ENCODE measurements at places on chromosomes 7 and 10. TPM values are rescaled to one million over a fixed set of nuclear protein-coding genes. Genes with fewer than 3 reads are reported as not detected.

The C7orf25 gene
- 4.4 TPM for total RNA-seq

The ASB10 gene
- not detected for total RNA-seq

The SYT15 gene
- total RNA-seq, result 0.79 TPM

The STEAP2 gene
- total RNA-seq, result 1.3 TPM

The SPDYE9 gene
- not detected for total RNA-seq

The DNAJC12 gene
- total RNA-seq, result 9.5 TPM

- no peak for DNase-seq
Measured at GRCh38 chr10:117130346-117130745, 7.7 kb downstream of the VAX1 start.

DNA sequence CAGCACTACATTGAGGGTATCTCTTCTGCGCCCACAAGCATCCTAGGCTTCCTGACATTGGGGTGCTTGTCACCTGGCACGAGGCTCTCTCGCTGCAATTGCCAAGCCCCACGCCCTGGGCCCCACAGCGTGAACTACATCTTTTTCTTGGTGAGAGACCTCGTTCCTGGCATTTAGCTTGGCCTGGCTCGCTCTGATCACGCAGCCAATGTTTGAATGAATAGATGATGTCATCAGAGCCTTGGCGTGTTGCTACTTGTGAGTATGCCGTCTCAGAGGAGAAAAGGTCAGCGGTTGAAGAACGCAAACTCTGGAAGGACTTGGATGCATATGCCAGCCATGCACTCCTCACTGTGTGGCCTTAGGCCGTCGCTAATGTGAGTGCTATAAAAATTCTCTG is 150.2 kb upstream of the AUTS2 start:
- DNase-seq, result no peak

DNA sequence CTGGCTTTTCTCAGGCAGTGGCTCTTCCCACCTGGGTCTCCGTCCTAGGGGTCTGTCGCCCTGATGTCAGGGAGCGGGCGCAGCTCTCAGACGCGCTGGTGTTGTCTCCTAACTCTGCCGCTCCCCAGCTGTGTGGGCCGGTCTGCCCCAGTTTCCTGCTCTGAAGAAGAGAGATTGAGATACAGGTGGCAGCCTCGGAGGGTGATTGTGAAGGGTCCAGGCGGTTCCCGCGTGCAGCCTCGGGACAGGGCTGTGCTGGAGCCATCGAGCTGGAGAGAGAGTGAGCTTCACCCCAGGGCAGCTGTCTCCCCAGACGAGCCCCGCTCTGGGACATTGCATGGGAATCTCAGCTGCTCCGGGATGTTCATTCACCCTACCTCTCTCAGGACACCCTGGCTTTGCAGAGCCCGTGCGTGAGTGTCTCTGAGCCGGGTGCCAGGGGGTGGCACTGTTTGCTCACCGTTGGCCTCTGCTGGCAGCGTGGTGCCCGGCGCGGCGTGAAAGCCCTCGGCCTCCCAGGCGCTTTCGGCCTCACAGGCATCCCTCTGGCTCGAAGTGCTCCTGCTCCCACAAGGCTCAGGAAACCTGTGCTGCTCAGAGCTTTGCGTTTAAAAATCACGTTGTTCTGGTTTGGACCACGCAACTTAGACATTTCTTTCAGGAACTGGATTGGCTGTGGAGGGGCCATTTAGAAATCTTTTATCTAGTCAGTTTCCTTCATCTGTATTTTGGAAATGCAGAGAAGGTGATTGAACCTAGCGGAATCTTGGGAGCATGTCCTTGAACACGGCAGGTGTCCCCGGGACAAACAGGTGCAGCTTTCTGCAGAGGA is 33.8 kb upstream of the ZFAND2A start:
- peak; percentile 67 for DNase-seq

GRCh38 chr10:46223064-46223480 is 63.7 kb upstream of the ANTXRL start:
- no peak for DNase-seq

DNA sequence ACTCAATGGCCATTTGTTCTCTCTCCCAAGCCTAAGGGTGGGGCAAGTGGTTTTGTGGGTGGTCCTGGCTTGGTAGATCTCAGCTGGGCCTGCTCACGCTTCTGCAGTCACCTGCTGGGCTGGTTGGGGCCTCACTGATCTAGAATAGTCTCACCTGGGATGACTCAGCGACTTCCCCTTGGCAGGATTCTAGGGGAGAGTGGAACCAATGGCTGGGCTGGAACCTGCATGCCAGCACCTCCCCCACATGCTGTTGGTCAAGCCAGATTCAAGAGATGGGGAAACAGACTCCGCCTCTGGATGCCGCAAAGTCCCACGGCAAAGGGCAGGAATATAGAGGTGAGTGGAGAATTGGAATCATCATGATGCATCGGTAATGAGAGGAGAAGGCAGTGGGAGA is 292.9 kb upstream of the NPVF start:
- peak; percentile 24 for DNase-seq

- no peak for DNase-seq
Measured at GRCh38 chr7:36898186-36898585, 173.9 kb upstream of the AOAH start.

Measured in MCF 10A (cell line).